Stimulated activated CD8-positive, alpha-beta memory T cell treated with anti-CD3 and anti-CD28 coated beads, Interleukin-4, amount 100 ng/mL, for 4 hours (primary cell): ENCODE measurements at places on chromosomes 5 and 9.
A peak's percentile ranks its signal among the peaks of the same experiment; 100 is the strongest.

- peak; percentile 57 for DNase-seq
Measured at GRCh38 chr9:98974994-98975712, 31.4 kb downstream of the COL15A1 start.

DNA sequence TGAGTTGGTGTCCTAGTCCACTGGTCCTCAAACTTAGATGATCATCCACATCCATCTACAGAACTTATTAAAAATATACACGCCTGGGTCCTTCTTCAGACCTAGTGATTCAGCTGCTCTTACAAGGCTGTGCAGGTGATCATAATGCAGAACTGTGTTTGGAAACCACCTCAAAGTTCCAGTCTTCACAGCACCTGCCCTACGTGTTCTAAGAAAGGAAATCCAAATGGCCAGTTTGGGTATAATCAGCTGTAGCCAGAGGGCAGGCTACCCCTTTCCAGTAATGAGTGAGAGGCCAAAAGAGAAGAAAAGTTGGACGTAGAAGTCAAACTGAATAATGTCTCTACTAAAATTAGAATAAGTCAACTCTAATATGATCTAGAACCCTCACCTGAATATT lies 15.4 kb downstream of the REEP5 start:
- DNase-seq: no peak

DNA sequence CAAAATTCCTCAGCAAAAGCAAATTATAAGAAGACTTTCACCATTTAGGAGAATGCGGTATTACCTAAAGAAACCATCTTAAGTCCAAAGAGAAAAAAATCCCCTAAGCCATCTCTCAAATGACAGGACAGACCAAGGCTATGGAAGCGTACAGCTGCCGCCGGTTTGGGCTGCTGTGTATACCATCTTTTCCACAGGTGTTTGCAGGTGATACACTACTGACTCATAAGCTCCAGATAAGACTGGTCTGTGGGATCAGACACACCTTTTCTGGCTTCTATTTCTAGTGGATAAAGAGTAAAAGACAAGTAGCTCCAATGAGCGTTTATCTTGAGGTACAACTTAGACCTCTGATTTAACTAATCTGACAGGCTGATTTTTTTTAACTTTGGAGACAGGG lies 7.7 kb downstream of the CDKN2AIPNL start:
- DNase-seq: no peak

- no peak for DNase-seq
Measured at GRCh38 chr9:6955251-6955921, 197.6 kb downstream of the KDM4C start.

GRCh38 chr5:3020426-3020825 lies 268.9 kb upstream of the IRX2 start:
- DNase-seq: no peak

- DNase-seq: no peak
Measured at GRCh38 chr5:50727149-50727496, 60.7 kb downstream of the PARP8 start.

DNA sequence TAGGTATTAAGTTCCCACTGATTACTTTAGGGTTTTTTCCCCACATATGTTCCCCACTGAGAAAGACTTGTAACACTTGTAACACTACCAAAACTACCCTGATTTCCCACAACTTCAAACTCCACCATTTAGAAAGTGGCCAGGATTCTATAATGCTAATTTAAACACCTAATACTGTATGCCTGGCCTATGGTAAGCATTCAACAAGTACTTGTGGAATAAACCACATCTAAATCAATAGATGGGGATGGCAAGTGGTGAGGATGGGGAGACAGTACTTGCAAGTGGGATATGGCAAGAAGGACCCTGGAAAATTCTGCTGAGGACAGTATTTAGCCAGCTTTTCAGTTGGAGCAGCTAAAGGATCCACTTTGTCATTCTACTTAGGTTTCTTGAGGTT lies 210.7 kb downstream of the EBF1 start:
- DNase-seq: no peak

DNA sequence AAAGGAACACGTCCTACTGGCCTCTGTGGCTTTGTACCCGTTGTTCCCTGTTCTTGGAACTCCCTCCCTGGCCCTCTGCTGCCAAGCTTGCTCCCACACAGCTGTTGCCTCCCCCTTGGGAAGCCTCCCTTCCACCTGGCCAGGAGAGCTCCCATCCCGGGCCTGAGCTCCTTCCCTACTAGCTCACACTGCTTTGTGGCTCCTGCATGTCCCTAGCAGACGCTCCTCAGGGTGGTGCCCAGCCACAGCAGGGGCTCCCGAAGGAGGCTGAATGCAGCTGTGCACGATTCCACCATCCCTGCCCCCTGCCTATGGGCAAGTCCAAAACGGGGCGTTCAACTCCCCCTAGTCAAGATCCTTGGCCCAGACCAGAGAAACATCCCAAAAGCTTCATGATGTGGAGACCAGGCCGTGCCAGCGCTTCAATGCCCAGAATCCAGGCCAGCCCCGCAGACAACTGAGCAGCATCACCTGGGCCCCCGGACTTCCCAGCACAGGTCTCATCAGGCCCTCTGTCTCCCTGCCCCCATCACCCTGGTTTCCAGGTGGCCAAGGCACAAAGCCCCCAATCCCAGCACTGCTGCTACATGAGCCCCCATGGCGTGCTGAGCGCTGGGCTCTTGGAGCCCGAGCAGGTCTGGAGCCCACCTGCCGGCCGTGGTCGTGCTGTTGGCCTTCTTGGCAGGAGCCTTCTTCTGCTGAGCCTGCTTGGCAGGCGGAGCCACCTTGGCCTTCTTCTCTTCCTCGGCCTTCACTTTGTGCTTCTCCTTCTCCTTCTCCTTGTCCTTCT lies 14.3 kb downstream of the BRD3OS start:
- DNase-seq: no peak

DNA sequence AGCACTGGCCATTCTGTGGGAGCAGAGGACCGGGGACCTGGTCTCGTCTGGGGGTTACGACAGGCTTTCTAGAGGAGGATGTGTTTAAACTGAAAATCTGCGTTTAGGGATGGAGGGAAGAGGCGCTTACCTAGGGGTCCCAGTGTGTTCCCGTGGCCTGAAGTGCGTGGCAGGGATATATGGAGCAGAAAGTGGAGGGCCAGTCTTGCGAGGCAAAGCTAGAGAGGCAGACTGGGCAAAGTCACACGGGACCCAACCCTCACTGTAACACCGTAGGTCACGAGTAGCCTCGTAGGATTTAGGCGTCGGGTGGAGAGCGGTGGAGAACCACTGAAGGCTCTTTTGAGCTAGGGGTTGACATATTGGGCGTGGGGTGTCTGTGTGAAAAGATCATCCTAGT lies 32.8 kb upstream of the POMT1 start:
- no peak for DNase-seq

DNA sequence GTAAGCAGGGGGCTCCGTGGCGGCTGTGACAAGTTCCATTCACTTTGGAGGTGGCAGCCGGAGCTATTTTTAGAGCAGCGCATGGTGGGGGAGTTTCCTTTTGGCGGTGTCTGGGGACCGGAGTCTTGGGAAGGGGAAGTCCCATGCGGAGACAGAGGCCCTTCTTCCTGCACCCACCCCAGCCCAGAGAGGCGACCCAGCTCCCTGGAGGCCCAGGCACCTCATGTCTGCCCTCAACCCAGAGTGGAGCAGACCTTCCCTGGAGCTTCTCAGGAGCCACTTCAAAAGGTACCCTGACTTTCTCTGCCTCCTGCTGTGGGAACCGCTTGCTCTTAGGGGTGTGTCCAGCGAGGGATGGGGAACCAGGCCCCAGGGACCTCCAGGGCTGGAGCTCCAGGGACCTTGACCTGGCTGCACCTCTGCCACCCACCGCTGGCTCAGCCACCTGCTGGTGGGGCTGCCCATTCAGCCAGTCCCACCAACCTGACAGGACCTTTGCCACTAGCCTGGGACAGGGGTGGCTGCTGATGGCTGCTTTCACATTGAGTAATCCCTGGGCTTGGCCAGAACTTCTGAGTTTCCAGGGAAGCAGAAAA lies 34.1 kb downstream of the NEK6 start:
- peak; percentile 16 for DNase-seq

GRCh38 chr9:135579889-135580660 lies 18.5 kb downstream of the PAEP start:
- DNase-seq: no peak

DNA sequence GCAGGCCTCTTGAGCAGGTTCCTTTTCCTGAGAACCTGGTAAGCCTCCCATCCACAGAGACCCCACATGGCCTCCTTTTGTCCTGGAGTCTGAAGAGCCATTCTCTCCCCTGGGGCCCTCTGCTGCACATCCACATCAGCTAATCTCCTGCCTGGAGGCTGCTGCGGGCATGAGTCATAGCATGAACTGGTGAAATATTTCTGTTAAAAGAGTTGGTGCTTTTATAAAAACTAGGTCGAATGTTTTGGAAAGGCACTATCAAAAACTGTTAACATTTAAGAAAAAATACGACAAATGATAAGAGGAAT lies 399.4 kb downstream of the CTNND2 start:
- DNase-seq: no peak

GRCh38 chr5:138233280-138233679 lies 20.2 kb upstream of the CDC23 start:
- no peak for DNase-seq

DNA sequence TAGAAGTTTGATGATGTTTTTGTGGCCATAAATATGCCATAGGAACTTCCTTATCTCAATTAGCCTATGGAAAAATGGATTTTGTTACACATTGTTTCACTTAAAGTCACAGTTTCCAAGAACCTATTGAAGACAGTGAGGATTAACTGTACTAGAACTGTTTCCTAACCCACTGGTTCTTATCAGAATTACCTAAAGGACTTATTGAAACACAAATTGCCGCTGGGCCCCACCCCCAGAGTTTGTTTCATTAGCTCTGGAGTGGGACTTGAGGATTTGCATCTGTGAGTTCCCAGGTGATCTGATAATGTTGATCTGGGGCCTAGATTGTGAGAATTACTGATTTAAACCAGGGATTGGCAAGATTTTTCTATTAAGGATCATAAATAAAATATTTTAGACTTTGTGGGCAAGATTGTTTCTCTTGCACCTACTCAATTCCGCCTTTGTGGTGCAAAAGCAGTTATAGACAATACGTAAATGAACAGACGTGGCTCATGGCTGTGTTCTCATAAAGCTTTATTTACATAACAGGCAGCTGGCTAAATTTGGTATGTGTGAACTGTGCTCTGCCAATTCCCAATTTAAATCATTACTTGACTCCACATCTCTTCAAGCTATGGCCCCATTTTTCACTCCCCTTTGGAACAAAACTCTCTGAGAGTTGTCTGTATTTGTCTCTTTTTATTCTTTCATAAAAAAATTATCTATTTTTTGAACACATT lies 9.3 kb downstream of the JAK2 start:
- no peak for DNase-seq

DNA sequence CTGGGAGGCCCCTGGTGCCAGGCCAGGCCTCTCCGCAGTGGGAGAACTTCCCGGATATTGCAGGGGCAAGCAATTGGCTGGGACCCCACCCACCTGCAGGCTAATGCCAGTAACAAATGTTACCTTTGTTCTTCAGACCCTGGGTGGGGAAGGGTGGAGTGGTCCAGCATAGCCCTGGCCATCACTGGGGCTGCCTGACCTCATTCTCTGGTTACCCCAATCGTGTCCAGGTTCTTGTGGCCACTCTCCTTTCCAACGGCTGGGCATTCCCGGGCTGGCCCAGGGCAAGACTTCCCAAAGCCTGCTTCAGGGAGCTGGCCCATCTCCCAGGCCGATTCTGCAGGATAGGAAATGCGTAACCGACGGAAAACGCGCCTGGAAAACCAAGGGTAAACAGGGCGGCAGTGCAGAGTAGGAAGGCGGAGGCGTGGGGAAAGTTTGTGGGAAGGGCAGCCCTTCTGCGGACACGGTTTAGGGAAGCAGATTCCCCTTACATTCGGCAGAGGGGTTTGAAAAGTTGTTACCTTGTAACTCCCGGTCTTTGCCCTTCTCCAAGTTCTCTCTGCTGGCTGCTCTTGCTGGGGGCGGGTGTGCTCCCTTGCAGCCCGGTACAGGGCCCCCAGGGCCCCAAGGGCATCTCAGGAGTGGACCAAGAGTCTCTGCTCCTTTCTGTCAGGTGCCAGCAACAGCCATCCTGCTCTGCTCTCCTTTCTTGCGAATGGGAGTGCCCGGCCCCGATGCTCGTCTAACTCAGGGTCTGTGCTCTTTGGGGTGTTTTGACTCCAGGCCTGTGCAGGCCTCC lies 3.5 kb downstream of the NRARP start:
- no peak for DNase-seq

DNA sequence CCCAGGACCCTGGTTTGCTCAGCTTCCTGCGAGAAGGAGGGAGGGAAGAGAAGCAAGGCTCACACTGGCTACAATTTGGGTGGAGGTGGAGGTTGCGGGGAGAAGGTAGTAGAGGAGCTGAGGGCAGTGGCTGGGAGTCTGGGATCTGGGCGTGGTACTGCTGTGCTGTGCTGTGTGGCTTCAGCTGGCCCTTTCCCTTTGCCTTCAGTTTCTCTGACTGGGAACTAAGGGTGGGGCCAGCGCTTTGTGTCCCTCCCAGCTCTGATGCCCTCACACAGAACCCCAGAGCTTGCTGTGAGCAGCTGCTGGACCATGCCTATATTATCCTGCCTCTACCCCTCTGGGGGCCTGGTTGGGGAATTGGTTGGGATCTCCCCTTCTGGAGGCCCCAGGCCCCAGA lies 60.9 kb downstream of the RGS3 start:
- no peak for DNase-seq

DNA sequence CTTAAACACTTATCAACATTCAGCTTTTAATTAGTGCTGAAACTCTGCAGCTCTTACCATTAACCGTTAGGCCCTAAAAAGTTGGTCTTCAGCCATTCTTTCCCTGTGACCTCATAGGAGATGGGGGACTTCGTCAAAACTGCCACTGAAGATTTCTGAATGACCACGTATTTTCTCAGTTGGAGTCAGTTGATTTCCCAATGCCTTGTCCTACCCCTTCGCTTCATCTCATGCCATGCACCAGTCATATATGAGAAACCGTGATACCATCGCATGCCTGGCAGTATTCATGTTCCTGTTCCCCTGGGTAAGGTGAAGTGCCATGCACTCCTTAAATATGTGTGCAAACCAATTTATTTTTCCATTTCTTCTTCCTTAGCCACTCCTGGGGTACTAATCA lies 10.8 kb upstream of the ZFR start:
- DNase-seq: no peak

DNA sequence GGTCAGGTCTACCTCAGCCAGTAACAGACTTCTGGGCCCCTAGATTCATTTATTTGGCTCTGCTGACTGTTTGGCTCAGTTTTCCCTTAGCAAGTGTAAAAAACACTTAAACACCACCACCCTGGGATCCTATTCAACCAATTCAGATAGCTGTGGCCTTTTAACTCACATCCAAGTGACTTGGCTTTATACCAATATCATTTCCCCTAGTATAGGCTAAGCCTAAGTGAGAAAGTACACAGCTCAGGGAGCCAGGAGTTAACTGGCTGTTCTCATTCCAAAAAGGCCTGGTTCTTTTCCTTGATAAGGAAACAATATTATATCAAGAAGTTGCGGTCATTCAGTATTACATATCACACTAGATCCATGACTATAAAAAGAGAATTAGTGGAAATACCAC lies 163.5 kb downstream of the ARL15 start:
- no peak for DNase-seq

- DNase-seq: no peak
Measured at GRCh38 chr9:87269296-87270176, 228.1 kb upstream of the DAPK1 start.

GRCh38 chr5:125377141-125377540 lies 630.7 kb upstream of the ZNF608 start:
- DNase-seq: no peak

- no peak for DNase-seq
Measured at GRCh38 chr5:141951332-141951781, 6.6 kb downstream of the PCDH12 start.

GRCh38 chr5:52859628-52860027 lies 71.9 kb downstream of the ITGA1 start:
- no peak for DNase-seq

GRCh38 chr5:111256128-111256527 lies 31.9 kb downstream of the CAMK4 start:
- DNase-seq: no peak

GRCh38 chr5:106877881-106878280 lies 792.9 kb downstream of the EFNA5 start:
- no peak for DNase-seq
